ENCODE measurements at places on chromosomes 11 and 22.

DNA sequence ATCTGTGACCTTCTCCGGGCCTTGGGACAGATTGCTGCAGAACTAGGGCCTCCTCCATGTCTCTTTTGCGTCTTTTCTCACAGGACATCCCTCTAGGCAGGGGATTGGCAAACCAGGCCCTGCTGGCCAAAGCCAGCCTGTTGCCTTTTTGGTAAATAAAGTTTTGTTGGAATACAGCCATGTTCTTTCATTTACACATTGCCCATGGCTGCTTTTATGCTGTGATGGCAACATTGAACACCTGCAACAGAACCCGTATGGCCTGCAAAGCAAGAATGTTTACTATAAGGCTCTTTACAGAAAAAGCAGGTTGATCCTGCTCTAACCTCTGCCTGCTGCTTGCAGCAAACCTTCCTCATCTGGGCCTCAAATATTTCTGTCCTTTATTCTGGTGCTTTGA lies 56.8 kb upstream of the B3GAT1 start:
- no peak for DNase-seq

- DNase-seq, result no peak
Observed at GRCh38 chr22:49770547-49771265, 57.0 kb downstream of the BRD1 start.

DNA sequence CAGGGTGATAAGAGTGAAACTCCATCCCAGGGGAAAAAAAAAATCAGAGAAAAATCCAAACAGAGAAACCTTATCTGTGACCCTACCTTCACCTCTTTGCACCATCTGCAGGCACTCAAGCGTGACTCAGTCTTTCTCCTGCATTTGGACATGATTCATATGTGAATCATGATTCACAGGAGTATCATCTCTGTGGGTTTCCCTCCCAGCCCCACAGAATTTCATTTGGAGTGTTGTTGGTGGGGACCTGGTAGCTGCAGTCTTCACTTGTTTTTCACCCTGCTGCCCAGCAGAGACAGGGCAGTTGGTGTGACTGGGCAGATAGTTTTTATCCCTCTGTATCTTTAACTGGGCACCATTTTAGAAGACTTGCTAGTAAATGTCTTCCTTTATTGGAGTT lies 75.7 kb downstream of the DEPDC5 start:
- peak; percentile 90 for DNase-seq

DNA sequence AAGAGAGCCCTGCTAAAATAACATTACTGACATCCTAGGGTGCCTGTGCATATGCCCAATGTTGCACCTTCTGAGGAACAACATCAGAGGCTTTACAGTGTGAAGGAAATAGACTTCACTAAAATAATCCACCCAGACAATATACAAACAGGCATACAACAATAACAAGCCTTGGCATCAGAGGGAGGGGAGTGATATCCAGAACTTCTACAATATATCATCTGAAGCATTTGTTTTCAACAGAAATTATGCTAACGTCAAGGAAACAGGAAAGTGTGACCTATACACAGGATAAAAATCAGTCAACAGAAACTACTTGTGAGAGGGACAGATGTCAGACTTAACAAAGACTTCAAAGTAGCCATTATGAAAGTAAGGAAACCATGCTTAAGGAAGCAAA lies 81.3 kb downstream of the CTNND1 start:
- no peak for DNase-seq

DNA sequence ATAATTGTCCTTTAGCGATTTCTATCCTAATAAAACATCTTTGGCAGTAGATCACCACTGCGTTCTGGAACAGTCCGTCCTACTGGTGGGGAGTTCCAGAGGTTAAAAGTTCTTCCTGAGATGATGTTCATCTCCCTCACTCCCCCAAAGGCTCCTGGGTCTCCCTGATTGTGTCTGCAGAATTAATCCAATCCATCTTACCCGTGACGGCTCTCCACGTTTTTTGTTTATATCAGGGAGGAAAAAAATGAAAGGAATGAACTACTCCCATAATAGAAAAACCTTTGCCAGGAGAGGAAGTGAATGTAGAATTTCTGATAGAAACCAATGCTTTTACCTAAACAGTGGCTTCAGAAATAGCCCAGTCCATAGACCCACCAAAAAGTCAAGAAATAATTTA lies 81.6 kb downstream of the LARGE1 start:
- no peak for DNase-seq

- no peak for DNase-seq
Observed at GRCh38 chr11:31798057-31798553, 13.0 kb downstream of the PAX6 start.

DNA sequence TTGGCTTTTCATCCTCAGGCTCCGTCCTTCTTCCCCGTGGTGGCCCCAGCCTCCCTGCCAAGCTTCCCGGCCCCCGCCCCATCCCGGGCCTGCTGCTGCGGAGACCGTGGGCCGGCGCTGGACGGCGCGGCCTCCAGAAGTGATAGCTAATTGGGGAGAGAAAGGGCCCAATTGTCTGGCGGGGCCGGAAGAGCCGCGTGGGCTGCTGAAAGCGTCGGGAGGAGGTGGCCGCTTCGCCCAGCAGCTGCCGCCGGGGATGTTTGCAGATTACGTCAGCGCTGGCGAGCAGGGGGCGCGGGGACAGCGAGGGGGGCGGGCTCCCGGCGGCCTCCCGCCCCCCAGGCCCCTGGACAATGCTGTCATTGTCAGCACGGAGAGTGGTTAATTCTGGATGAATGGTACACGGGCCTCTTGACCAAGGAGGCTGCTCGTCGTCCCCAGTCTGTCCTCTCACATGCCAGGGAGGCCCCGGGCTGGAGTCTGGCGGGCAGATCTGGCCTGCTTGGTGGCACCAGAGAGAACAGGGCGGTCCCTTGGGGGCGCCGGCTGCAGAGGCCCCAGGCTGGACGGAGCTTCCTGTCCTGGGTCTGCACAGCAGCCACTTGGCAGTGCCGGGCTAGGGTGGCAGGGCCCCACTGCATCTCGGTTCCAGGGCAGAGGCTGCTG lies 1.6 kb downstream of the SMIM38 start:
- no peak for DNase-seq

Measured in non-pigmented ciliary epithelial cell (primary cell).